Hematopoietic multipotent progenitor cell (in vitro differentiated cells): ENCODE measurements at places on chromosomes 16 and 17.
A peak's percentile ranks its signal among the peaks of the same experiment; 100 is the strongest.

DNA sequence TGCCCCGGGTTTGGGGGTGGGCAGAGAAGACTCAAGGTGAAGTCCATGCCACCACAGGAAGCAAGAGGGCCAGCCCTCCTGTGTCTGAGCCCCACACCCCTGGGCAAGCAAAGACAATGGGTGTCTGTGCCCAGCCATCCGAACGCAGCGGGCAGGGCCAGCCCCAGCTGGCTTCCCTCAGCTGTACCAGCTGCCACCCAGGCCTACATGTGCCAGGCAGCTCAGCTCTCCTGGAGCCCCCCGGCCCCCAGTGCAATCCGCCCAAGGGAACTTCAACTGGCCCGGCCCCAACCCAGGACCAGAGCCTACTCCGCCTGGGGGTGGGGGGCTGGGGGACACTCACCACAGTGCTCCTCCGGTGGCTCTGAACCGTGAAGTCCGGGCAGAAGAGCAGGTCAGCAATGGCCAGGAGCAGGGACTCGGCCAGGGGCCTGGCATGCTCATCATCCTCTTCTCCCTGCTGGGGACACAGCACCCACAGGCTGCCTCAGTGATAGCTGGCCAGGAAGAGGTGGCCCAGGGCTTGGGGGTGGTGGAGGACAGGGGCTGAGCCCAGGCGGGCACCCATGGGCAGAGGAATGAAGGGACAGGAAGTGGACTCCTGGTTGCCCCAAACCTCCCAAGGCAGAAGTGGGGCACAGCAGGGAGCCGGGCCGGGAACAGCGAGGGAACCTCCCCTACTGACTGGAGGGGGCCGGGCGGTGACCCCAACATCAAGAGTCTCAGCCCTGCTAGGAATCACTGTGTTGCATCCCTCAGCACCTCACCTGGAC lies 9.8 kb downstream of the HID1 start:
- DNase-seq, result no peak

DNA sequence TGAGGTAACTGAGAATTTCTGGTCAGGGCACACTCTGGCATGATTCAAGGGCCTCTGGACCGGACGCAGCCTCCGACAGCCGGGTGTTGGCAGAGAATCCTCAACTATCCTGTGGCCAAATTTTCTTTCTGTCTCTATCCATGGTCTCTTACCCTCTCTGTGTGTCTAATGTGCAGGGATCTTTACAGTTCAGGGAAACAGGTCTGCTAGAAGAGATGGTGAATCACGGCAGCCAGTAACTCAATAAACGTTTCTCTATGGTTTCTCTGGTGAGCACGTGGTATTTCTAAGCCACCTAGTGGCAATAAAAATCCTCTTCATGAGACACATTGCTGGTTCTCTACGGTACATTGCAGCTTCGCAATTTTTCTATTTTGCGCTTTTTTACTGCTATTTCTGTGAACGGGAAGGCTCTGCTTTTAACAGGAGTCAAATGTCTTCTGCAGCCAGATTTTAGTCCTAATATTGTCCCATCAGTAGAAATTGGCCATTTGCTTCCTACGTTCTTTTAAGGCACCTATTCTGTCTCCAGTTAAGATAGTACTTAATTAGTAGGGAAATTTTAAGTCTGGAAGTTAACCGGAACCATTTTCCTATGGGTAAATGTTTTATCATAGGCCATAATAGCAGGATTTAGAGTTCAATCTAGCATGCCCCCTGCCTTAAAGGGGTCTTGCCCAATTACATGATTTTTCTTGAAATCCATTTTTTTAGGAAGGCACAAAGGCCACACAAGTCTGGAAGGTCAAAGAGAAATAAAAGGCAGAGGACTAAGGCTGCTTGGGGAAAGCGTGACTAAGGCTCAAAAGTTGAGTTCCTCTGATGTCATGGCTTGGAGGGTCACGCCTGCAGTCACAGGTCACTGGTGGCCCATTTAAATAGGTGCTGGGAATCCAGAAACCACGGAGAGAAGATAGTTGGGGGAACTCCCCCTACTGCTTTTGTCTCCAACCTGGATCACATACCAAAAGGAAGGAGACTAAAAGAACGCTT lies 31.5 kb downstream of the QPRT start:
- DNase-seq, result peak; percentile 68

DNA sequence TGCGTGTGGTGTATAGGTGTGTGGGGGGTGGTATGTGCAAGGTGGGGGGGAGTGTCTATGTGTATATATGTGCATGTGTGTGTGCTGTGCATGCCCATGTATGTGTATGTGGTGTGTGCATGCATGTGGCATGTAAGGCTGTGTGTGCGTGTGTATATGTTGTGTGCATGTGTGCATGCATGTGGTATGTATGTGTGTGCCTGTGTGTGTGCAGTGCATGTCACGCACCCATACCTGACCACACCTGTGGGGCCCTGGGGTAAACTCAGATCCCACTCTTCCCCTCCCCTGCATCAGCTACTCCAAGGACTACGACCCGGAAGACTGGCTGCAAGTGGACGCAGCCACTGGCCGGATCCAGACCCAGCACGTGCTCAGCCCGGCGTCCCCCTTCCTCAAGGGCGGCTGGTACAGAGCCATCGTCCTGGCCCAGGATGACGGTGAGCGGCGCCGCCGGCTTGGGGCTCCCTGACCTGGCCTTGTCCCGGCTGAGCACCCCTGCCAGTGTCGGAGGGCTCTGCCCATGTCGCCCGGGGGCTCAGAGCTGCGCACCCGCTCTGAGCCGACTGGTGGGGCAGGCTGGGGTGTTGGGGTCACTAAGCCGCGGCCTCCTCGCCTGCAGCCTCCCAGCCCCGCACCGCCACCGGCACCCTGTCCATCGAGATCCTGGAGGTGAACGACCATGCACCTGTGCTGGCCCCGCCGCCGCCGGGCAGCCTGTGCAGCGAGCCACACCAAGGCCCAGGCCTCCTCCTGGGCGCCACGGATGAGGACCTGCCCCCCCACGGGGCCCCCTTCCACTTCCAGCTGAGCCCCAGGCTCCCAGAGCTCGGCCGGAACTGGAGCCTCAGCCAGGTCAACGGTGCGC lies 9.1 kb downstream of the SLC22A31 start:
- DNase-seq, result no peak

DNA sequence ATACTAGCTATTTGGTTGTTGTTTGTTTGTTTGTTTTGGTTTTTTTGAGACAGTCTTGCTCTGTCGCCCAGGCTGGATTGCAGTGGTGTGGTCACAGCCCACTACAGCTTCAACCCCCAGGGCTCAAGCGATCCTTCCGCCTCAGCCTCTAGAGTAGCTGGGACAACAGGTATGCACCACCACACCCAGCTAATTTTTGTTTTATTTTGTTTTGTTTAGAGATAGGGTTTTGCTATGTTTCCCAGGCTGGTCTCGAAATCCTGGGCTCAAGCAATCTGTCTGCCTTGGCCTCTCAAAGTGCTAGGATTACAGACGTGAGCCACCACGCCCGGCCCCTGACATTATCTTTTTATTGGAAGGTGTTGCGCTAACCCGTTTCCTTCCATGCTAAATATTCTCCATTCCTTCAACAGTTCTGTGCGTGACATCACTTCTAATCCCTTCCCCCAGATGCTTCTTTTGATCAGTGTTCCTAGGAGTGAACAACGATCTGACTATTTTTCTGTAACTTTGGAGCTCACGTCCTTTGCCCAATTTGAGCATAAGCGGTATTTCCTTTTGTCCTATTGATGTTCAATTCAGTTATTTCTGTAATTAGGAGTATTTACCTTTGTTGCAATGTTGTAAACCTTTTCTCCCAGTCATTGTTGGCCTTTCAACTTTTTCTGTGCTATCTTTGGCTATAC lies 30.2 kb upstream of the EMP2 start:
- DNase-seq, result no peak

DNA sequence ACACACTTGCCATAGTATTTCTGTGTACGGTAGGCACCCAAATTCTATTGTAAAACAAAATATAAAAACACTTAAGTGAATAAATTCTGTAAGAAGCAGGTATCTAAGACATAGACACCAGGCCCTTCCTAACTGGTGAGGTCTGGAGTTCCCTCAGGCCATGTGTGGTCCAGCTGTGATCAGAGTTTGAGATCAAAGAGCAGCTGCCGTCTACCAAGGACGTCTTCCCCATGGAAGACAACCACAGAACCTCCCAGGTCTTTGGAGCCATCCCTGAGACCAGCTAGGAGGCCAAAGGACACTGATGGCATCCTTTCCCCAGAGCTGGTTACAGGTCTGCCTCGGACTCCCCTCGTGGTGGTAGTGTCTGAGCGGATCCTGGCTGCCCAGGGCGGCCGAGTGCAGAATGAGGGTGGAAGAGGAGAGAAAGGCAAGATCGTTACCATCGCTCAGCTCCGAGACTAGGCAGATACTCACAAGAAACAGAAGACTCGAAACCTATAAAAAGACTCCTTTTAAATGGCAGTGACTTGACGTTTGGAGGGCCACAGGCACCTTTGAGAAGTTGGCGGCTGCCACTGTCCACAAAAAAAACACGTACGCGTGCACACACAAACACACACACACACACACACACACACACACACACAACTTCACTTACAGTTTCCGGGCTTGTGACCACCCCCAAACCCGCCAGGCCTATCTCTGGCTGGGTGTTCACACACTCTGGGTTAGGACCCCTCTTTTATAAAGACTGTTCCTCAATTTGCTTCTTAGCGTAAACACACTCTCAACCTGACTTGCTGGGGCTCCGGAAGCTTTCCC lies 7.5 kb downstream of the TIMP2 start:
- peak; percentile 72 for DNase-seq

DNA sequence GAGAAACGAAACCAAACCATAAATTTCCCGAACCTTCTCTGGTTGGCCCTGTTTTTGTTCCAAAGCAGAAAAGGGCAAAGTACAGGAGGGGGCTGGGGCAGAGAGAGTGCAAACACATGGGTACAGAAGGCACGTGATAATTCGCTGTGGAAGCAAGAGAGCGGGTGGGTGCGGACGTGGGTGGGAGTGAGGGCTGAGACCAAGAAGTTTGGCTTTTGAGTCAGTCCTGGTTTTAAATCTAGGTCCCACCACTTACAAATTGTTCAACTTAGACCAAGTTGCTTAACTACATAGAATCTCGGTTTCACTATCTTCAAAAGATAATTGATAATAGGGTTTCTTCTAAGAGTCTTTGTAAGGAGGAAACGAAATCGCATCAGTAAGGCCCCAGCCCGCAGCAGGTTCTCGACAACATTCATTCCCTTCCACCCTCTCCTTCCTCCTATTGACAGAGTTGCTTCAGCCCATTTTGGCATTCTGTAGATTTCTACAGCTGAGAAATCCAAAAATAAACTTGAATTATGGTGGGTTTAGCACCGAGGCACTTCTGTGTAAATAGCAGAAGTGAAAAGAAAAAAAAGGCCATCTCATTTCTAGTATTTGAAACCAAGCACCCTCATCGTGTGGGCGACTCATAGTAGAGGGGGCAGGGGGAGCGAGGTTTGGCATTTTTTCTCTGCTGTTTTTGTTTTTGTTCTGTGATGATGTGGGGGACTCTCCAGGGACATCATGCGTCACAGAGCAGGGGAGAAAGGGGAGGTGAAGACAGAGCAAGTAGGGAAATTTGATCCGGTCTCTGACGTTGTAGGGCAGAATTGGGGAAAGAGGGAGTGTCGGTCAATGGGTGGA lies 33.6 kb upstream of the CCR7 start:
- DNase-seq, result no peak

- DNase-seq, result peak; percentile 43
Measured at GRCh38 chr17:77124192-77124889, 16.4 kb upstream of the SEC14L1 start.

GRCh38 chr17:44241106-44241624 lies 21.7 kb upstream of the UBTF start:
- DNase-seq, result no peak

DNA sequence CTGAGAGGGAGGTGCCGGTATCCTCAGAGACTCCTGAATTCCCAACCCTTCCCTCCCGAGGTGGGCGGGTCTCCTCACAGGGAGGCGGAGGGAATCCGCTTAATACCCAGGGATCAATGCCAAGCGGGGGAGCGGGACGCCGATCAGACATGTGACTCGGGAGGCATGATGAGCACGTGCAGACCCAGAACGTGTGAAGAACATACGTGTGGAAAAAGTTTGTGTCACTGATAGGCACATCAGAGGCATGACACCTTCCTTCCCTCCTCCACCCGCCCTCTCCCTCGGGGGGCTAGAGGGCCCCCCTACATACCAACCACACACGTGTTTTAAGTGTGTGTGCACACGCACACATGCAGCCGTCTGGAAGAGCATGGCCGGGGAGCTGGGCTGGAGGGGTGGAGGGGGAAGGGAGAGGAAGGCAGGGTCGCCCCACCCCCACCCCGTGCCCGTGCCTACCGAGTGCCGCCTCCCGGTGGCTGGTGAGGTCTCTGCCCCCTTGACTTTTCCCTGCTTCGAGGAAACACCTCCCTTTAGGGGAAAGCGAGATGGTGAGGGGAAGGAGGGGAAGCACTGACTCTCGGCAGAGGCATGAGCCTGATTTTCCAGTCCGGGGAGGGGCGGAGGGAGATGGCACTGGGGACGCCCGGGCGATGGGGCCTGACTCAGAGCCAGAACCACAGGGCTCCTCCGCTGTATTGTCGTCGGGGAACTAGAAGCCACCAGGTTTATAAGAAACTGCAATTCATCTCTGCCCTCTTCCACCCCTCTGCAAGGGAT lies 12.1 kb upstream of the TBX21 start:
- DNase-seq, result peak; percentile 90

GRCh38 chr17:19248151-19248927 lies 11.2 kb downstream of the EPN2 start:
- DNase-seq, result no peak

DNA sequence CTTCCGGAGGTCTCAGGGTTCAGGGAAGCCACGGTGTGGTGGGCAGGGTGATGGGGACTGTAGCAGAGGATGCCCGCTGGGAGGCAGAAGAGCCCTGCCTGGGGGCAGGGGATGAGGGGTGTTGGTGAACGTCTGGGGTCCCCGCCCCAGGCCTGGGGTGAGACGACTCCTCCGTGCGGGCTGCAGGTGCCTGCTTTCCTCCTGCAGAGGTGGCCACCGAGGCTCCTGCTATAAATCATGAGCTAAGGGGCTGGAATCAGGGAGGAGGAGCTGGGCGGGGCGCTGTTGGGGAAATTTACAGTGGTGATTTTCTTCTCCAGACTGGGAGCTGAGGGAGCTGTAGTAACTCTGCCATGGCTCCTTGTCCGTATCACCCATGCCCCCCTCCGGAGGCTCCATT lies 167.0 kb downstream of the MRM1 start:
- no peak for DNase-seq

DNA sequence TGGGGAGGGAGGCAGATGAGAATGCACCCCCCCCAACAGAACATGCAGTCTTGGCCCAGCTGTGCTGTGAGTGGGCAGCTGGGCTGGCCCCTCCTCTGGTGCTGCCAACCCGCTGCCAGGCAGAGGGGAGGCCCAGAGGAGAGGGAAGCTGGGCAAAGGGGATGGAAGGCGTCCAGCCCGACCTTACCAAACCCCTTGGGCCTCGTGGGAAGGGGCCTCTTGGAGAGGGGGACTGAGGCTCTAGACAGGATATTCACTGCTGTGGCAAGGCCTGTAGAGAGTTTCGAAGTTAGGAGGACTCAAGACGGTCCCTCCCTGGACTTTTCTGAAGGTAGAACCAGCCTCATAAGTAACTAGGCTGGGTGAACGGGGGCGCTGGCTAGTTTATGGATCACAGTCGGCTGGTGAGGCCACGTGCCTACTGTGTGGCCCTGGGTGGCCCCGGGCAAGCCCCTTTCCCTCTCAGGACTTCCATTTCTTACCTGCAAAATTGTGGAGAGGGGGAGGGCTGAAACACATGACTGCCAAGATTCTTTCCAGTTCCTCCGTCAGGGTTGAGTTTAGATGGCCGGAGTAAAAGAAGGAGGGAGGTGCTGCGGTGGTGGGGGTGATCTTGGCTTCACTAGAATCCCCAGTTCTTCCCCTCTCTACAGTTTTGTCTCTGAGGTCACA lies 857 bp upstream of the STAT5A start:
- peak; percentile 37 for DNase-seq

- no peak for DNase-seq
Measured at GRCh38 chr17:36816907-36817288, 120.4 kb upstream of the LHX1 start.
